Inflammatory macrophage (primary cell): ENCODE measurements at places on chromosomes 16 and 17.

DNA sequence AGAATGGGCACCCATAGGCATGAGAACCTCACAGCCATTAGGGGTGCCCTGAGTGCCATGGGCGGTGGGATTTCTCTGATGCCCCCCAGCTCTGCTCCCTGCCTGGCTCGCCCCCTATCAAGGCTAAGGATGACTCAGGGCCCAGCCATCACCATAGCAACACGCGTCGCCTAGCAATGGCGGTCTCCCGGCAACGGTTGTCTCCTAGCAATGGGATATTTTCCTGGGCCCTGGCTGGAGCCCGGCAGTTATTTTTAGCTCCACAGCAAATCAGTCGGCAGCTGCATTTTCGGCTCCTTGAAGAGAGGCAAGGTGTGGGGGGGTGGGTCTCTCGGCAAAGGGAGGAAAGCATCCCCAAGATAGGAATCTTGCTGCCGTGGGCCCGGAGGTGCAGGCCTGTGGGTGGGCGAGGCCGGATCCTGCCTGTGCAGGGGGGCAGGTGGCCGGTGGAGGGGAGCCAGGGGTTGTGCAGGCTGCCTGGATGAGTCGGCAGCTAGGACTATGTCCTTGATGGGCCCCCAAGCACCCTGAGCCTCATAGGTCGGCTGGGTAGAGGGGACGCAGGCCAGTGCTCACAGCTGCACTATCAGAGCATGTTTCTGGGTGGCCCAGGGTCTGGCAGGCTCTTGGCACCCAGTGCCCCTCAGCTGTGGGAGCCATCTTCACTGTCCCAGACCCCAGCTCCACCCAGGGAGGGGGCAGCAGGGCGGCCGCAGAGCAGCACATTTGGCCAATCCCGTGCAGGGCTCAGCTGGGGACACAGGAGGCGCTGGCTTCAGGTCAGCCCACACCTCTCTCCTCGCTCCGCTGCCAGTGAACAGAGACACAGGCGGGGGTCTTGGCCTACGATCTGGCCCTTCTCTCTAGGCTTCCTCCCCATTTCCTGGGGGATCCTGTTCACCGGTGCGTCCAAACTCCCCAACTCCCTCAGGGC, 4.2 kb upstream of the FBXL16 start:
- no peak for DNase-seq

DNA sequence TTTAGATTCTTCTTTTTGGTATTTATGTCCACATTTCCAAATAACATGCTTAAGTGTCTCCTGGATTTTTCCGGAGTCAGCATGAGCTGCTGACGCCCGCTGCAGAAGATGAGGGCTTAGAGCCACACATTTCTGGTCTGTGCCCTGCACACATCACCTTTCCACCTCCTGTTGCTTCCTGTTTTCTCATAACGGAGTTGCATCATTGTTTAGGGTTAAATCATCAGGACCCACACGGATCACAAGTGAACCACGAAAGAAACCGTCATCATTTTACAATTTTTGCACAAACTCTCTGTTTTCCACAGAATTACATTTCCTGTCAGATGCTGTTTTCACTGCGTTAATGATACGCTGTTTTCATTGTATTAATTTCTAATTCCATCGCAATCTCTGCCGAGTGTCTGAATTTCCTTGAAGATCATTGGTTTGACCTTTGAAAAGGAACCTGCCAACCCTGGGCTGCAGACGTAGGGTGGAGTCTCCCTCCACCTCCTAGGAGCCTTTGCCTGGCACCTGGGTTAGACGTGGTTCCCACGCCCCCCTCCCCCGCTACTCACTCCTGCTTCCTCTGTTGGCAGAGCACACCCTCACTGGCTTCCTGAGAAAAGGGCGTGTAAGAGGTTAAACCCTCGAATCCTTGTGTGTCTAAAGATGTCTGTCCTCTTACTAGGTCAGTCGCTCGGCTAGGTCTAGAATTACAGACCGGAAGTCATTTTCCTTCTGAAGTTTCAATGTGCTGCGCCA, 68.2 kb downstream of the RNF213 start:
- DNase-seq: peak; percentile 58

- DNase-seq: no peak
Measured at GRCh38 chr16:46822270-46822669, 8.7 kb downstream of the C16orf87 start.

DNA sequence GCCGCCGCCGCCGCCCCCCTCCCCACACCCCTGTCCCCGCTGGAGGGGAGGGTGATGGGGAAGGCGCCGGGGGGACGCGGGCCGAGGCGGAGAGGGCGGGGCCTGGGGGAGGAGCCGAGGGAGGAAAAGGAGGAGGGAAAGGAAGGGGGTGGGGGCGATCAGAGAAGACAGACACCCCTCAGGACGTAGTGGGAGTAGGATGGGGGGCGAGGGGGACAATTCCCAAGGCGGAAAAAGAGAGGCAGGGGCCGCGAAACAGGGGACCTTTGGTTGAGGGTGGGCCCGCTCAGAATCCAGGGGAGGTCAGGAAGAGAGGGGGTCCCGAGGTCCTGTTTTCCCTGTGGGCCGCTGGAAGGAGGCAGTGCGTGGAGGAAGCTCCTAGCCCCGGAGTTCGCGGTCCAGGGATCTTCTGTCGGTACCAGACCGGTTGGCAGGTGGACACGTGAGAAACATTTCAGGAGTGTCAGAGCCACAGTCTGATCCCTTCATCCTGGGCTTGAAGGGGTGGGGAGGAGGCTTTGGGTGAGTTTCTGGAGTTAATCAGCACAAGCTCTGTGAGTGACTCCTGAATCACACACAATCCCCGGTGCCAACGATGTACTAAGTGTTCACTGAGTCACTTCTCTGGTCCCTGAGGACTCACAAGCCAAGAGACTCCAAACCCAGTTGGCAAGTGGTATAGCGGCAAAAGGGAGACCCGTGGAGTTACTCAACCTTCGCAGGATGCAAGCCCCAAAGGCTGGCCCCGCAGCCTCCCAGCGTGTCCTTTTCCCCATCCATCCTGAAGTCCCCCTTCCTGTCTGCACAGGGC, at the start of gene XYLT1:
TSS of gene XYLT1 (minus strand) at position 53 of the 811 bp plus-strand sequence. CDS start 164 bp downstream, outside the sequence.
- peak; percentile 21 for DNase-seq

DNA sequence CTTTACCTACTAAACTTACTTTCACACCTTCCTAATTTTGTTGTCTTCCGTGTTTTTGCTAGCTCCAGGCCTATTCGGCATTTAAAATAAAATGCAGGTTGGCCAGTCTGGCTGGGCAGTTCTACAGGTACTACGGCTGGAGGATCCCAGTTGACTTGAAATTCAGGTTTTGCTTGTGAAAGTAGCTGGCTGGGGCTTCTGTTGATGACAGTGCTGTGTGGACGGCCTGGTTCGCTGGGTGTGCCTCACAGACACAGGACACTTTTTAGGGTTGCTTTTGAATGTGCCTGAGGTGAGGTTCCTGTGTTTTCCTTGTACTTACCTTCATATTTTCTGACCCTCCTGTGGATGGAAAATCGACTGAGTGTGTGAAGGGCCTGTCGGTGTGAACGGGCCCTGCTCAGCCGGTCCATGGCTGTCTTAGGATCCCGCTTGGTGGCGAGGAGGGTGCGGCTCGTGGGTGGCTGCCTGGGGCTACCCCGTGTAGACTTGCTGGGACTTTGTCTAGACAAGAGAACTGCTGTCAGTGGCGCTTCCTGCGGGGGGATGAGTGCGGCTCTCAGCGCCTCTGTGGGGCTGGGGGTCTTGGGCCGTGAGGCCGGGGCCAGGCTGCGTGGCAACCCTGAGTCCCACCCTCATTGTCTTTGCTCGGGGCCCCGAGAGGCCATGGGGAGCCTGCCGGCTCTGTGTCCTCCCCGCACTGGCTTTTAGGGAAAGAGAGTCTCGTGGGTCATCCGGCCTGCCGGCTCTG, 18.7 kb upstream of the ZNF750 start:
- DNase-seq: no peak

DNA sequence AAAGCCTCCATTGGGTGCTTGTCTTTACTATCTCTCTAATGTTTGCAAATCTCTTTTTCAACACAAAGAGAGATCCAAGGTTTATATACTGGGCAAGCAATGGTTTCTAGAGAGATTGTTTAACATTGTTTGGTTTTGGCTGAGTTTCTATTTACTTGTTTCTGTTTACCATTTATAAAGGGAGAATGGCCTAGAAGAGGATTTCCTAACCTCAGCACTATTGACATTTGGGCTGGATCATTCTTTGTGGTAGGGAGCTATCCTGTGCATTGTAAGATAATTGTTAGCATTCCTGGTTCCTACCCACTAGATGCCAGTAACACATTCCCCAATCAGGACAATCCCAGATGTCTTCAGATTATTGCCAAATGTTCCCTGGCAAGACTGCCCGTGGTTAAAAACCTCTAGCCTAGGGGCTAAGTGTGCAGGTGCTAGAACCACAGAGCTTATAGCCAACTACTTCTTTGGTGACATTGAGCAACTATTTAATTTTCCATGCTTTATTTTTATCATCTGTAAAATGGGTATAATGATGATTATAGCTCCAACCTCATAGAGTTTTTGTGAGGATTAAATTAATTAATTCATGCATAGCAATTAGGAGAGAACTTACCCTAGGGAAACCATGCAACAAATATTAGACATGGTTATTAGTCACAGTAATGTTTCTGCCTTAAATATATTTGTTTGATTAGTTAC, 413.9 kb upstream of the MAF start:
- DNase-seq: no peak

DNA sequence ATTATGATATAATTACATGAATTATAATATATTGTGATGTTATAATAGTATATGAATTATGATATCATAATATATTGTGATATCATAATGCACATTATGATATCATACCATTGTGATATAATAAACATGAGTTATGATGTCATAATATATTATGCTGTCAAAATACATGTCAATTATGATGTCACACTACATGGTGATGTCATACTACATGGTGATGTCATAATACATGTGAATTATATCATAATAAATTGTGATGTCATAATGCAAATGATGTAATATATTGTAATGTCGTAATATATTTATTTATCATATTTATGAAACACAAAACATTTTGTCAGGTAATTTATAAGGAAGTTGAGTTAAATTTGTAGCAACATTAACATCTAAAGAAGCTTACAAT, 1950.1 kb downstream of the TP53TG3F start:
- no peak for DNase-seq

GRCh38 chr17:48071654-48072053, 23.5 kb downstream of the NFE2L1 start:
- DNase-seq: no peak

DNA sequence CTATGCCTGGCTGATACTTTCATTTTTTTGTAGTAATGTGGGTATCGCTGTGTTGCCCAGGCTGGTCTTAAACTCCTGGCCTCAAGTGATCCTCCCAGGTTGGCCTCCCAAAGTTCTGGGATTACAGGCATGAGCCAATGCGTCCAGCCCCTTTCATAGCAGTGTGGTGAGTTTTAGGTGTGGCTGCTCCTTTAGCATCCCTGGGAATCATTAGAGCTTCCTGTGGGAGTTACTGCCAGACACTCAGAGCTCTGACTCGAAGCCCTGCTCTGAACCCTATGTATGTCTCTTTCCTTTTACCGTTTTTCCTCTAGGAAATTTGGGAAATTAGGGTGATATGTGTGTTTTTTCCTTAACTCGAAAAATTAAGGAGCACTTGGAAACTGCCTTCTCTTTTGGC, 44.5 kb downstream of the NDE1 start:
- no peak for DNase-seq

DNA sequence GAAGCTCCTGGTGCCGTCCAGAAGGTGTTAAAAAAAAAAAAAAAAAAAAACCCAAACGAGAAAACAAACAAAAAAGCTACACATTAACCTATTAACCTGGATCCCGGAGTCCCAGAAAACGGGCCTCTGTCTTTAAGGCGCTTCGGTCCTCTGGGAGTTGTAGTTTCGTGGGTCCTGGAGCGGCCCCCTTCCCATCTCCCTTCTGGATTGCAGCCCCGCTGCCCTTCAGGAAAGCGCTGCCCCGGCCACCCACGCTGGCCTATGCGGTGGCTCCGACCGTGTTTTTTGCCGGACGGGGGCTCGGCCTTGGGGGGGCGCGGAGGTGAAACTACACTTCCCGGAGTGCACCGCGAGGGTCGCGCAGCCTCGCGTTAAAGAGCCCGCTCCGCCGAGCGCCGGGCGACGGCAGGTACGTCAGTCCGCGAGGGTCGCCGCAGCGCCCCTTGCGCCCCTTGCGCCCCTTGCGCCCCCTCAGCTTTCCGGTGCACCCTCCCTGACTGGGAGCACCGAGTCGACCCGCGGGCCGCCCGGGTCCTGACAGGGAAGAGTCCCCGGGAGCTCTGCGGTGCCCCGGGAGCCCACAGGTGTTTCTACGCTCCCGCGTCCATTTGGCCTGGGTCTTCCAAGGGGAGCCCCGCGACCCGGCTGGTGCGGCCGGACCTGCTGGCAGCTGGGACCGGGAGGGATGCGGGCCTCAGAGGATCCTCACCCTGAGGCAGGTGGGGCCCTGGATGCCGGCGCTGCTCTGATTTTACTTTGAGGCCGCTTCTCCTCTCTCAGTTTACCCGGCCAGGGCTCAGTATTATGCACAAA, at the start of gene FCSK:
TSS of gene FCSK (plus strand) at position 374 of the 813 bp plus-strand sequence. CDS start 8,596 bp downstream, outside the sequence.
- DNase-seq: peak; percentile 61

DNA sequence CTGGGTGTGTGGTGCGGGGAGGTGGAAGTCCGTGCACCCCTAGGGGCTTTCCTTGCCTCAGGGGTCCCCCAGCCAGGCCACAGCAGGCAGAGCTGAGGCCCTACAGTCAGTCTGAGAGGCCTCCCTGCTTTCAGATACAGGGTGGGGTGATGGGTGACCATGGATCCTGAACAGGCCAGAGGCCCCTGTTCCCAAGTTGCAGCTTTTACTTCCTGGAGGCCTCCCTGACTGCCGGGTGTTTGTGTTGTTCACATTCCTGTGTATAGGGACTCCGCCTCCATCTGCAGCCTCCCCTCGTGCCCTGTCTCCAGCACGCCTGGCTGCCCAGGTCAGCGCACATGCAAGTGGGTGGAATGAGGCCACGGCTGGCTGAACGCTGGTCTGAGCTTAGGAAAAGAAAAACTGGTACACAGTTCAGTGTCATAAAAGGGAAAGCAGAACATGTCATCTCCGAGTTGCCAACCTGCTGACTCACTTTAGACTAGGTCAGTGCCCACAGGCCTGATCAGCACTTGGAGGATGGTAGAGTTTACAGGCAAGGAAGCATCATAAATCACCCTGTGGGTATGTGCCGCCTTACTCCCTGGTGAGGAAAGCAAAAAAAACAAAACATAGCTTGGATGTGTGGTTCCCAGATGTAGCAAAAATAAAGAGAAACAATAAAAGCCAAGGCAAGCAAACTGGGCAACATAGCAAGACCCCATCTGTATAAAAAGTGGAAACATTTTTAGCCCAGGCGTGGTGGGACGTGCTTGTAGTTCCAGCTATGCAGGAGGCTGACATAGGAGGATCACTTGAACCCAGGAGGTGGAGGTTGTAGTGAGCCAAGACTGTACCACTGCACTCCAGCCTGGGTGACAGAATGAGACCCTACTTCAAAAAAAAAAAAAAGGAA, 6.2 kb upstream of the SLC7A6 start:
- peak; percentile 74 for DNase-seq

GRCh38 chr16:81908466-81909262, 102.6 kb downstream of the SDR42E1 start:
- no peak for DNase-seq

DNA sequence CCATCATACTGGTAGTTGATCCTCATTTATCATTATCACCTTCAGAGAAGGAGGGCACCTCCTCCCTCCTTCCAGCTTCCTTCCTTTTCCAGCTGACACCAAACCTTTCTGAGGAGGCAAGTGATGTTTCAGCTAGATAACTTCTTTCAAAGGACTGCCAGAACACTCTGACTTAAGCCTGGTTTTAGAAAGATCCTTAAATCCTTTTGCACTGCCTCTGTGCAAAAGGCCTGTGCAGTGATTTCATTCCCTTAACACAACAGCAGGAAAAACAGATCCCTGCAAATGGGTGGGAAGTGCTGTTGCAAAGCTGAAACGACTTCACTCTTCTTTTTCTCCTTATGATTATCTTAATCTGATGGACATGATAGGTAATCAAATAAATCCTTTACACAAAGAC, 7.1 kb upstream of the KRT23 start:
- DNase-seq: no peak

- DNase-seq: no peak
Measured at GRCh38 chr16:84922351-84923120, 88.8 kb downstream of the ZDHHC7 start.
